ENCODE measurements at places on chromosomes 6 and 20.

DNA sequence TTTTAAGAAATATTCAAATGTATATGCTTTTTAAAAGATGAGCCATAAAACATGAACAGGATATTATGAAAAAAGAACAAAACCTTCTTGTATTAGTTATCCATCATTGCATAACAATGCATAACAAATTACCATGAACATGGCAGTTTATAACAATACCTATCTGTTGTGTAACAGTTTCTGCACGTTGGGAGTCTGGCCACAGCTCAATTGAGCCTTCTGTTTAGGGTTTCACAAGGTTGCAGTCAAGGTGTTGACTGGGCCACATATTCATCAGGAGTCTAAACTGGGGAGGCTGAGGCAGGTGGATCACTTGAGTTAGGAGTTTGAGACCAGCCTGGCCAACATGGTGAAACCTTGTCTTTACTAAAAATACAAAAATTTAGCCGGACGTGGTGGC is 149.4 kb upstream of the SMLR1 start:
- DNase-seq, result no peak

- DNase-seq, result no peak
Measured at GRCh38 chr6:135192256-135193174, 11.4 kb downstream of the MYB start.

- DNase-seq, result no peak
Measured at GRCh38 chr20:50743087-50743486, 11.7 kb downstream of the PARD6B start.

GRCh38 chr6:40727271-40727670 is 140.1 kb upstream of the LRFN2 start:
- no peak for DNase-seq

DNA sequence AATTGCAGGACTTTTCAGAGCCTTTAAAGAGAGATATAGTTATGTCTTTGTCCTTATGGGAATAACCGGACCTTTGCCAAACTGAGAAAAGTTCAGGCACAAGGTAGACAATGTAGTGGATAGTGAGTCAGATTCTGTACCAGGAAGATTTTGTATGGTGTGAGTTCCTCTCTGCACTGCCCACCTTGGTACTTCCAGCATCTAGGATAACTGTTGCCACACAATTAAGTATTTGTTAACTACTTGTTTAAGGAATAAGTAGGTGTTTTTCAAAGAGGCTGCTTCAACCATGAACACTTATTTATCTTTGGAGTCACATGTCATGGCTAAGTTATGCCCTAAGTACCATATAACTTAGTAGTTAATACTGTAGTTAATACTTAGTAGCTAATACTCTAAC is 131.8 kb upstream of the DOK5 start:
- no peak for DNase-seq

DNA sequence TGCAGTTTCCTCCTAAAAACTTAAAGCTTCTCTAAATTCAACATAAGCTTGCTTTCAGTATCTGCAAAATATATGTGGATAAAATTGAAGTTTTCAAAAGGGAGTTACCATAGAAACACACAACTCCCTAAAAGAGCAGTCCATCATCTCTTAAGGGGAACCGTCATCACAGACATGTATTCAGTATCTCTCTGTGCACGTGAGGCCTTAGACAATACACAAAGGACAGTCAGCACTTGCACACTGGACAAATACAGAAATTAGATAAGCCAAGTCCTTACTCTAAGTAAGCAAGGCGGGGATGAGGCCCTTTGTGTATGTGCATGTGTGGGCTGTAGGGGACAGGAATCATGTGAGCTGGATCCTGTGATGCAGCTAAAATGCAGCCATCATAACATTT is 136.6 kb downstream of the BACH2 start:
- DNase-seq, result no peak

GRCh38 chr6:20729086-20729485 is 194.8 kb downstream of the CDKAL1 start:
- DNase-seq, result no peak

- DNase-seq, result no peak
Measured at GRCh38 chr6:78259935-78260334, 607.1 kb downstream of the MEI4 start.

- no peak for DNase-seq
Measured at GRCh38 chr20:53910351-53911002, 159.9 kb downstream of the BCAS1 start.

DNA sequence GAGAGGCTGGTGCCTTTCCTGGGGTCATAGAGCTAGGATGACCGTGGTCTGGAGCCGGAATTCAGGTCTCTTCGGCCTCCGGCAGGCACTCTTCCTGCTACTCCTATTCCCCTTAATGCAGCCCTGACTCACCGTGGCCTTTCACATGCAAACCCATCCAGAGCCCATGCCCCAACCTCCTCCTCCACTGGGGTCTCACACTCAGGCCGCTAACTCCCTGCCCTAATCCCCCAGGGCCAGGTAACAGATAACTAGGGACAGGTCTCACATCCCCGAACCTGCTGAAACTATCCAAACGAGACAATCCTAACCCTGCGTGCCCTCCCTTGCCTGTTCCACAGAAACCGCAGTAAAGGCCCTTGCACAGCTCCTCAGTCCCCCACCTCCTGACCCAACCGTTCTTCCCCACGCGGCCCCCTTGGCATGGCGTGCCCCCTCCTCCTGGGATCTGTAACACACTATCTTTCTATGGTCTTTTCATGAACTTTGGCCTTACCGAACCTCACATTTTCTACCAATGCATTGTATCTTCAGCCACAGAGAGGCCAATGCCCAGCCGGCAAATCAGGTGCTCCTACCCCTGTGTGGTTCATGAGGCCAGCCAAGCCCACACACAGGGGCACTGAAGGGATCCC is 245.4 kb upstream of the EXOC2 start:
- no peak for DNase-seq

DNA sequence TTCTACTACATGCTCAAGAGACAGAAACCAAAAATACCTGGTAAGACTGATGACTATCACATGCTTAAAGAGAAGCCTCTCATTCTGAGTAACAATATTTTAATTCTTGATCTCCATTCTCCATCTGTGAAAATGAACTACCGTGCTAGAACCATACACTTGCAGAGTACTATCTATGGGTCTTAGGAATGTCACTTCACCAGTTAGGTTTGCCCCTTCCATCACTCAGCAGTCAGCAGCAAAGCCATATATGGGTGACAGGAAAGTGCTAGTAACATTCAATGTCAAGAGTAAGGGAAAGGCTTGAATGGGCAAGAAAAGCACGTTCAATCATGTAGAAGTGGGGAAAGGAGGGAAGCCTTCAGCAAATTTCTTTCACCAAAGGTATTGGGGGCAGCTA is 2.3 kb downstream of the DNAAF9 start:
- no peak for DNase-seq

DNA sequence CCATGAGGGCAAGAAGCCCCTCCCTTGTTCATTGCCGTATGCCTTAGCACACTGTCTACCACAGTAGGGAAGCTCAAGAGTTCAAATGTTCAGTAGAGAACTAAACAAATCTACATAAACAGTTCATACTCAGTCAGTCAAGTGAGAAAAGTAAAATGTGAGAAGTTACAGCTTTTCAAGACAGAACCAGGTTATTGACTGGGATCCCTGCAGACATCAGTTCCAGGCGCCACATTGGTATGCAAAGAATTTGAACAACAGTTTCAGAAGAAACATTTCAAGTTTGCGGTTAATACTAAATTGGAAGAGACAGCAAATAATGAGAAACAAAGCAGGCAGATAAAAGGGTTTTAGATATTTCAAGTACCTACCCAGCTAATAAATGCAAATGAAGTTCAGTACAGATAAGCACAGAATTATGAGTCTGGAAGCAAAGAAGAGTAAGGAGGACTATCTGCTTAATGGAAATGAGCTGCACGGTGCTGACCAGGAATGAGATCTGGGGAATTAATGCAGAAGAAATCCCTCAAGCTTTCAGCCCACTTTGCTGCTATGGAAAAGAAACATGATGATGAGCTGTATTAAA is 246.2 kb downstream of the HACE1 start:
- DNase-seq, result no peak

DNA sequence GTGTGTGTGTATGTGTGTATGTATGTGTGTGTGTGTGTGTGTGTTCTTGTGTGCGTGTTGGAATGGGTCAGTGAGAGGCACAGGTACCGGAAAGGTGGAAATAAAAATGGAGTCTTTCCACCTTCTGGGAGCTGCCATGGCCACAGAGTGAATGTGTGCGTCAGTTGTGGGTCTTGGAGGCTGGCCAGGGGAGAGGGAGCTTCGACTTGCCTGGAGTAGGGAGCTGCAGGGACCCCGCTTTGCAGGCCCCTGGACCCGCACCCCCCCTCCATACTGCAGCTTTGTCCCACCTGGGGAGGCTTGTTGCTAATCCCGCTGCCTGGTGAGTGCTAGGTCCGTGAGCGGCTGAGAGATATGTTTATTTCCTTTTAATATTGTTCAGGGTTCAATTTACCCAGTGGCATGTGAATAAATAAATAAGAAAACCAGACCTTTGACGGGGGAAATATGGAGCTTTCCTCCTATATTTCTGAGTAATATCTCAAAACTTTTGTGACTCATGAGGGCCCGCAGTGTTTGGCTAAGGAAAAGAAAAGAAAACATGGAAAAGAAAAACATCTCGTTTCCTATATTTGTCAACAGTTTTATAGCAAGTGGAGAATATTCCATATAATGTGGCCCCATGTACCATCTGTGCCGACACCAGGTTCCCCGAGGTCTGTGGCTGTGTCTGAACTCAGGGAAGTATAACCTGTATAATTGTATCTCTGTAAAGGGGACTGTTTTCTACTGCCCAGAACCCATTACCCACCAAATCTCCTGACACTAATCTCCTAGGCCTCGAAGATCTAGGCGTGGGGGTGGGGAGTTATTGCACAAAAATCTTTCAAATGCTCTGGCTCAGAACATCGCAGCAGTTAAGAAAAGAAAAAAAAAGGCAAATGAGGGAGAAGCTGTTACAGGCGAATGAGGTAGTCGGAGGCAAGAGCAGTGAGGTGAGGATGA is 24.6 kb upstream of the CCDC167 start:
- no peak for DNase-seq
